ENCODE measurements at places on chromosomes 6 and 20. TPM values are rescaled to one million over a fixed set of nuclear protein-coding genes. Genes with fewer than 3 reads are reported as not detected.

Gene CCN2
- total RNA-seq = 2.3 TPM

Gene CRYBG1
- total RNA-seq = not detected

Gene SLC32A1
- not detected for total RNA-seq

Gene PREX1
- 92.8 TPM for total RNA-seq

Gene HLA-DRB1
- not detected for total RNA-seq

Gene TRIM15
- total RNA-seq = 0.08 TPM

Gene C6orf52
- not detected for total RNA-seq

Gene TMEM217
- 0.73 TPM for total RNA-seq

Gene MAS1L
- total RNA-seq = not detected

Gene PAK5
- not detected for total RNA-seq

Gene MCHR2
- not detected for total RNA-seq

Gene FNDC1
- not detected for total RNA-seq

Gene GPR6
- total RNA-seq = not detected

Gene CD93
- not detected for total RNA-seq

Gene RXRB
- 25.9 TPM for total RNA-seq

Gene CTAGE9
- not detected for total RNA-seq
